ENCODE measurements at places on chromosomes 5 and 9. TPM values are rescaled to one million over a fixed set of nuclear protein-coding genes. Genes with fewer than 3 reads are reported as not detected.

DNA sequence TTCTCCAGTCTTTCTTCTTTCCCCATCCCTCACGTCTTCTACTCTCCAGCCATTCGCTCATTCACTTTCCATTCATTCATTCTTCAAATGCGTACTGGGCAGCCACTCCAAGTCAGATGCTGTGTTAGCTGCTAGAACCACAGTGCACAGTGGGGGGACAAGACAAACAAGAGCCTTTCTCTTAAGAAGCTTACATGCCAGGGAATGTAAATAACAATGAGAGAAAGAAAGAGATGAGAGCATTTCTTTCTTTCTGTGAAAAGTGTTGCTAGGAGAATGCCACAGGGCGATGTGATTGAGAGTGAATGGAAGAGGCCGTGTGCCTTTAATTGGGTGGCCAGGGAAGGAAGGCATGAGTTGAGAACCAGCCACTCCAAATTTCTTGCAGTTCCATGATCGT lies 46.3 kb upstream of the SMIM23 start:
- DNase-seq, result no peak

Gene FBP2
- not detected for total RNA-seq

Gene OR1L6
- not detected for total RNA-seq

Gene HARS2
- total RNA-seq, result 31.8 TPM

Gene BSPRY
- not detected for total RNA-seq

- no peak for DNase-seq
Observed at GRCh38 chr5:17477573-17478265, 20.3 kb upstream of the TAF11L2 start.

Gene FGF10
- total RNA-seq, result 3.8 TPM

DNA sequence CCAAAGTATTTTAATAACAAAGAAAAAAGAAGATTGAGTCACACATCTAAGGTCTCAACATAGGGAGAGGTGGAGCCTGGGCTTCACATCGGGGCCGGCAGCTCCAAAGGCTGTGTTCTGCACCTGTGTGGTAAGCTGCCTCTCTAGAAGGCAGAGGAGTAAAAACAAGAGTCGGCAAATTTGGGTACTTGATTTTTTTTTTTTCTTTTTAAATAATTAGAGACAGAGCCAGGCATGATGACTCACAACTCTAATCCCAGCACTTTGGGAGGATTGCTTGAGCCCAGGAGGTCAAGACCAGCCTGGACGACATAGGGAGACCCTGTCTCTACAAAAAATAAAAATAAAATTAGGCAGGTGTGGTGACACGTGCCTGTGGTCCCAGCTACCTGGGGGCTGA lies 4.7 kb downstream of the URM1 start:
- DNase-seq, result no peak

GRCh38 chr5:74432216-74432615 lies 208.3 kb downstream of the ENC1 start:
- no peak for DNase-seq

Gene CSNK1A1
- total RNA-seq, result 218 TPM

DNA sequence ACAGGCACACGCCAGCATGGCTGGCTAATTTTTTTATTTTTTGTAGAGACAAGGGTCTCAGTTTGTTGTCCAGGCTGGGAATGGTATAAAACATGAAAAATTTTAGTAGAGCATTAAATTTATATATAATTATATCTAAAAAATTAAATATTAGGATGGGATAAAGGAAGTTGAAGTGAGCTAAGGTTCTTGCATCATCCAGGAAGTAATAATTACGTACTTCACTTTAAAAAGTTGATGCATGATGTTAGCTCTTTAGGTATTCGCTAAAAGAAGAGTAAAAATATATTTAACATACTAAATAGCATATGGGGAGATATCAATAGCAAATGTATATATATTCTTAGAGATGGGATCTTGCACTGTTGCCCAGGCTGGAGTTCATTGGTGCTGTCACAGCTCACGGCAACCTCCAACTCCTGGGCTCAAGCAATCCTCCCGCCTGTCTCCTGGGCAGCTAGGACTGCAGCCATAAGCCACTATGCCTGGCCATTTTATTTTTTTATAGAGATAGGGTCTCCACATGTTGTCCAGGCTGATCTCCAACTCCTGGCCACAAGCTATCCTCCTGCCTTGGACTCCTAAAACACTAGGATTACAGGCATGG lies 12.3 kb downstream of the DCAF10 start:
- no peak for DNase-seq

DNA sequence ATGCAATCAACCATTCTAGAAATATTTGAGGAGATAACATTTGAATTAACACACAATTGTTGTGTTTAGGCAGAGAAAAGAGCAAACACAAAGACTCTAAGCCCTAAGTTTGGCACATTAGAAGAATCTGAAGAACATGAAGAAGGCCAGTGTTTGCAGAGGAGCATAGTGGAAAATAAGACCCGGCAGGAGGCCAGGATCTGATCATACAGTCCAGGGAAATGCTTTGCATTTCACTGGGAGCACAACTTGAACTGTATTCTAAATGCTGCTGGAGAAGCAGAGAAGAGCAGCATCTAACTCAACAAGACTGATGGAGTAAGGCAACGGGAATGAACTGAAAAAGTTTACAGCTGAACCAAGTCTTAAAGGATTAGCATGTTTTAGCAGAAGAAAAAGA lies 463.4 kb downstream of the ZNF608 start:
- DNase-seq, result no peak

Gene SHROOM1
- total RNA-seq, result 6.5 TPM

Gene SLC34A1
- total RNA-seq, result 0.16 TPM

GRCh38 chr5:140647042-140647419 lies 399 bp downstream of the NDUFA2 start:
- DNase-seq, result no peak

Gene SERF1A
- total RNA-seq, result 12.3 TPM

GRCh38 chr5:107531308-107531707 lies 139.4 kb downstream of the EFNA5 start:
- no peak for DNase-seq

GRCh38 chr5:169048181-169049125 lies 252.5 kb downstream of the SLIT3 start:
- no peak for DNase-seq

DNA sequence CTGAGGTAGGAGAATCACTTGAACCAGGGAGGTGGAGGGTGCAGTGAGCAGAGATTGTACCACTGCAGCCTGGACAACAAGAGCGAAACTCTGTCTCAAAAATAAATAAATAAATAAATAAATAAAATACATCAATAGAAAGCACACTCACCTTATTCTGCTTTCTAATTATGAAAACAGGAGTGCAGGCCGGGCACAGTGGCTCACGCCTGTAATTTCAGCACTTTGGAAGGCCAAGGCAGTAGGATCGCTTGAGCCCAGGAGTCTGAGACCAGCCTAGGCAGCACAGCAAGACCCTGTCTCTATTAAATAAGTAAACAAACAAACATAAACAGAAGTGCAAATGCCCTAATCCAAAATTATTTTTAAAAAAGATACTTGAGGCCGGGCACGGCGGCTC lies 2.3 kb downstream of the PWWP2A start:
- no peak for DNase-seq

DNA sequence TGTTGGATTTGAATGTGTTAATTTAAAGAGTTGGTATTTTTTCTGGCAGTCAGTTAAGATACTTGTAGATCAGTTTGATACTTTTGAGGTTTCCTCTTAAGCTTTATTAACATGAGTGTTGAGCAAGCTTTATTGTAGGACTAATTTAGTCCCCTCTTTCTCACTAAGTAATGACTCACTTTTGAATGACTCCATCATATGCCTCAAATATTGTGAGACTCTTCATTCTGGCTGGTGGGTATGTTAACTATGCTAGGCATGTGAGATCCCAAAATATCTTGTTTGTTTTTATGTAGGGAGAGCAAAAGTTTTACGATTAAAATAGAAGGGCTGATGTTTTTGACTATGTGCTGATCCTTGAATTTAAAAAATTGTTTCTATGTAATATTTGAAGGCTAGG lies 355.7 kb downstream of the IZUMO3 start:
- DNase-seq, result no peak

DNA sequence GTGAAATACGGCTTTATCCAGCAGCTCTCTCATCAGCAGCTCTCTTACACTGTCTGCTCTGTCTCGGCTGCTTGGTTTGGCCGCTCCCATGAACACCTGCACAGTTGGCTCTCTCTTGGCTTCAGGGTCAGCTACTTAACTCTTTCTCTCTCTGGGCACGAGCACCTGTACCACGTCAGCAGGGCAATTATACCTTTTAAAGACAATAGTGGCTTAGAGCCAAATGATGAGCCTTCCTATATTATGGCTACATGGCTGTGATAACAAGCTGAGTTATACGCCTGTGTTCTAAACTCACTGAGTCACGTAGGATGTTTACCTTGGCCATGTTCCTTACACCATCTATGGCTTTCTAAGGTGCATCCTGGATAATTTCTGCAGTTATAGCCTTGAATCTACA lies 69.2 kb upstream of the CTNND2 start:
- no peak for DNase-seq

DNA sequence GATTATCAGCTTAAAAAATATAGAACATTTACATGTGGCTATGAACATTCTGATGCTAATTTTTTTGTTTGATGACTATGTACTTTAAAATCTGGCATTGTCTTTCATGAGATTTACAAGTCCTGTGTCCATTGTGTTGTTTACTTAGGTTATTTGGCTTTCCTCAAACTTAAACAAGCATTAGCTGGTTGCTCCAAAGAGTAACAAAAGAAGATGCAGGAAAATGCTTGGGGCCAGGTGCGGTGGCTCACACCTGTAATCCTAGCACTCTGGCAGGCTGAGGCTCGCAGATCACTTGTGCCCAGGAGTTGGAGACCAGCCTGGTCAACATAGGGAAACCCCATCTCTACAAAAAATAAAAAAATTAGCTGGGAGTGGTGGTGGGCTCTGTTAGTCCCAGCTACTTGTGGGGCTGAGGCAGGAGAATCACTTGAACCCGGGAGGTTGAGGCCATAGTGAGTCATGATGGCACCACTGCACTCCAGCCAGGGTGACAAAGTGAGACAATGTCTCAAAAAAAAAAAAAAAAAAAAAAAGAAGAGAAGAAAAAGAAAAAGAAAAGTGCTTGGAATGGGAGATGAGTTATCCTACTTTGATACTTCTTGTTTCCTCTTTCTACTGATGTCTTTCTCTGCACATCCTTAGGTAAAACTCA lies 39.7 kb downstream of the PAM start:
- DNase-seq, result no peak

Gene LHX3
- not detected for total RNA-seq

GRCh38 chr5:23289162-23289561 lies 218.2 kb upstream of the PRDM9 start:
- no peak for DNase-seq

Gene ROR2
- 12.4 TPM for total RNA-seq

GRCh38 chr5:115179394-115180164 lies 9.9 kb upstream of the TRIM36 start:
- peak; percentile 22 for DNase-seq

GRCh38 chr5:64836190-64836755 lies 67.5 kb downstream of the CWC27 start:
- DNase-seq, result no peak

DNA sequence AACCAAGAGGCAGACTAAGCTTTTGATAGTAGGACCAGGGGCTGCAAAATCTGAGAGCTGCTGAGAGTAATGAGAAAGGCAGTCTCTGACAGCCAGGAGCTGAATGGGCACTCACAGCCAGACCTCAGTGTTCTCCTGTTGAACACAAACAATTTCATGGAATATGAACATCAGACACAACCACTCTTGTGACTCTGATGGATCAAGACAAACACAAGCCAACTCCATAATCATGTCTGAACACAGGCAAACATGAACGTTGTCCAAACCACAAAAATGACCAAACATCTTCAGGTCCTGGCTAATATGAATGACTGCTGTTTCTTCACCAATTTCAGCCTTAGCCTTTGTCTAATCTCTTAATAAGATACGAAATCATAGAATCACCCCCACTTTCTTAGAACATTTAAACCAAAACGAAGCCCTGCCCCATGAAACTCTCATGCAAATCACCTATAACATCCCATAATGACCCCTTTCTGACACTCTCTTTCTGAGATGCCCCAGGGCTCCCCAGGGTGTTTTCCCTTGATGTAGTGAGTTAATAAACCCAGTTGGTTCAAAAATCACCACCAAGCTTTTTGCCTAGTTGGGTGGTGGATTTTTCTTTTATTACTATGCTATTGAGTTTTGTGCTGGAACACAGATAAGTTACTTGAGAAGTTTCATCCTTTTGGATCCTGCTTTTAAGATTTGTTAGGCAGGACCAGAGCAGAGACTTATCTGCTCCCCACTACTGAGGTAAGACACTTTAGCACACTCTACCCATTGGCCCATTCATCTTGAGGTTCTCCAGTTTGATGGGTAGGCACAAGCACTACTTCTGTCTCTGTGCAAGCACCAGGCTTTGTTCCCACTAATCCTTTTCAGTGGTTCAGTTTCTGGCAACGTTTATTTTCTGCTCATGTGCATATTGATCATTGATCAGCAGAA lies 5.9 kb upstream of the ERAP2 start:
- no peak for DNase-seq

Gene NR2F1
- 411 TPM for total RNA-seq

DNA sequence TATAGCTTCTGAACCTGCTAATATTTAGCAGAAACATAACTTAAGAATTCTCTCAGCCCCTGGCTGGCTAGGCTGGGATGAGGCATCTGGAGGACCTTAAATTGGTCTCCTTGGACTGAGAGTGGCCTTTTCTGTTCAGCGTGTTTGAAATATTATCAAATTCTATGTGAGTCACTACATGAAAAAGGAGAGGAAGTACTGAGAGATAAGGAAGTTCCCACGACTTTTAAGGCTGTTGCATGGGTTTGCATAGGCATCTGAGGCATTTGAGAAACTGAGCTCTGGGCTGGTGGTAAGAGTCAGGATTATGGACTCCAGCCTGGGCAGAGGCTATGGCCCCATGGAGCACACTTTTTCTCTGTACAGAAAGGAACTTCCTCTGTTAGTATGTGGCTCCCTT lies 816.2 kb upstream of the GRAMD2B start:
- no peak for DNase-seq

GRCh38 chr5:28788954-28789353 lies 1750.6 kb upstream of the CDH9 start:
- no peak for DNase-seq

DNA sequence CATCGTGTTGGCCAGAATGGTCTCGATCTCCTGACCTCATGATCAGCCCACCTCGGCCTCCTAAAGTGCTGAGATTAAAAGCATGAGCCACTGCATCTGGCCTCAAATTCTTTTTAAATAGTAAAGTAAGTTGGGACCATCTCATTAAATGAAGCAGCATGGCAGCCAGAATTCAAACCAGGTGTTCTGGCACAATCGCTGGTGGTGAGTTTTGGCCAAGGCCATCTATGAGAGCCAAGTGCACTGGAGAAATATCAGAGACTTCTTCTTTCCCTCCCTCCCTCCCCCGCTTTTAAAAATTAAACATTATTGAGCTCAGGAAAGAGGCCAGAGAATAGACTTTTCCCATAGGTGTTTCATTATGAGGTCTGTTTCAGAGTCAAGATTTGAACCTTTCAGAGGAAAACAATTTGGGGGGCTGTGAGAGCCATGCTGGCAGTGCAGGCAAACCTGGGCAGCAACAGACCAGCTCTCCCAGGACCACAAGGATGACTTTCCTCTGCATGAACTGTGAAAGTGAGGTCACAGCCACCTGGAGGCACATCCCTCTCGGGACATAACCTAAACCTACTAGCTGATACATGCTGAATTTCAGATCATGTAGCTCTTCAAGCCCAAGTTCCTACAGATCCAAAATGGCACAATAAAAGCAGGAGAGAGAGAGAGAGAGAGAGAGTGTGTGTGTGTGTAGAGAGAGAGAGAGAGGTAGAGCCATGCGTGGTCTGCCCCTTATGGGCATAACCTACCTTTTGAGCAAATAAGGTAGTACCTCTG lies 94.6 kb upstream of the DMRT1 start:
- DNase-seq, result no peak

Data from neural crest cell (in vitro differentiated cells).